Cerebellar nuclear complex (tissue), 1 donor: ENCODE measurements at places on chromosomes 3 and 15.

- no peak for DNase-seq
Observed at GRCh38 chr3:164417955-164418354, 660.3 kb downstream of the SI start.

DNA sequence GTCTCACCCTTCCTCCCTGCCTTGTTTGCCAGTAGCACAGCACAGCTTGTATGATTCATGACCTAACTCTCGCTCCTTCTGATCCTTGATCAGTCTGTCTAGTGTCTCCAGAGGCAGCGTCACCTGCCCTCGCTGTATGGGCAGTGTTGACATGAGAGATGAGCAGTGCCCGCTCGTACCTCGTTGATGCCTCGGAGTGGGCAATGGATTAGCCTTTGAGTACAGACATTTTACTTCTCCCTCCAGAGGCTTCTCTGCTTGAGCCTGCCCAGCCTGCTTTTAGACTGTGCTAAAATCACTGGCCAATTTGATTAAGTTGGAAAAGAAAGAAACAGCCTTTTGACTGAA, 569.0 kb downstream of the NTRK3 start:
- no peak for DNase-seq

- no peak for DNase-seq
Observed at GRCh38 chr15:57518779-57519405, 72.8 kb upstream of the MYZAP start.

DNA sequence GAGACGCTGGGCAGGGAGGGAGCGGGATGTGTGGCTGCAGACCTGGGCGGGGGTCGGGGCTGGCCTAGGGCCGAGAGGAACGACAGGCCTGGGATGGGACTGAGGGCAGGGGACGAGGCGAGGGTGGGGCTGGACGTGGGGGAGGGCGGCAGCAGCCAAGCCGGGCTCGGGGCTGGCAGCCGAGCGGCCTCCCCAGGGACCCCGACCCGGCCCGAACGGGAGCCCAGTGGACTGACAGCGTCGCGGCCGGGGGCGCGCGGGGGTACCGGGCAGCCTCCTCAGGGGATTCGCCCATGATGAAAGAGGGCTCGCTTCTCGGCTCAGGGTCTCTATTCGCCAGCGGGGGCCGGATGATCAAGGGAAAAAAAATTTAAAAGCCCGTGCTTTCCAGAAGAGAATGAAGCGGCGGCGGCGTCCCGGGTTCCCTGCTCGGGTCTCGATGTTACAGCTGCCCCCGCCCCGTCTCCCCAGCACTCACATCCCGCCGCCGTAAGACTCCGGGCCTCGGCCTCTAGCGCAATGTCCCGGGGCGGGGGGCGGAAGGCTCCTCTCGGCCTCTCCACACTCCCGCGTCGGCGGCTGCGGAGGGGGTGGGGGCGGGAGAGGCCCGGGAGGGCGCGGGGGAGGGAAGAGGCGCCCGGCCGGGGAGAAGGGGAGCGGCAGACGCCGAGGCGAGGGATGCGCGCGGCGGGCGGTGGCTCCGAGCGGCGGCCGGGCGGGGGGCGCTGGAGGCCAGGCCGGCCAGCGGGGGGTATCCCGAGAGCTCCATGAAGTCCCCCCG, 4.3 kb downstream of the PTH1R start:
- no peak for DNase-seq

DNA sequence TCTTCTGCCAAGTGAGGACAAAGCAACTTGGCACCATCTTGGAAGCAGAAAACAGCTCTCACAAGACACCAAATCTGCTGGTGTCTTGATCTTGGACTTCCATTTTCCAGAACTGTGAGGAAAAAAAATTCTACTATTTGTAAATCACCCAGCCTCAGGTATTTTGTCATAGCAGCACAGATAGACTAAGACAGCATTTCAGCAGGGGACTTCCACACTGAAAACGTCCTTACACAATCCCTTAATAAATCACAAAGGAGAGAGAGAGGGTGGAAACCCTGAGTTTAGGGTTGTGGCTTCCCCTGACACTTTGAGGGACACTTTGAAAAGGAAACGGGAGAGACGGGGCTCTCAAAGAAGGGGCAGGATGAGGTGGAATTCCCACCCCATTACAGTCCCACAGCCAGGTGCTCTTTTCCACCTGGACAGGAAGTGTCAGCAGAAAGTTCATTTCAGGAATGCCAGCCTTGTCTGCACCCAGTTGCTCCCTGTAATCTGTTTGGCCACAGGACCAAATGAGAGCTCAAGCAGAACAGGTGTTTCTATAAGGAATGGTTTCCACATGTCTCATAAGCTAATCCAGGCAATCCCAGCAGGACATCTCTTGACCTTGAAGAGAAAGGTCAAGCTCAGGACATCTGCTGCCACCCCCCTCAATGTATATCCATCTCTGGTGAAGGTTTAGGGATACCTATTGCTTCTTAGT, 51.3 kb downstream of the MYLK start:
- DNase-seq, result no peak

GRCh38 chr3:72113964-72114363, 329.0 kb upstream of the PROK2 start:
- no peak for DNase-seq

- no peak for DNase-seq
Observed at GRCh38 chr3:46558184-46559043, 7.7 kb downstream of the LRRC2 start.

DNA sequence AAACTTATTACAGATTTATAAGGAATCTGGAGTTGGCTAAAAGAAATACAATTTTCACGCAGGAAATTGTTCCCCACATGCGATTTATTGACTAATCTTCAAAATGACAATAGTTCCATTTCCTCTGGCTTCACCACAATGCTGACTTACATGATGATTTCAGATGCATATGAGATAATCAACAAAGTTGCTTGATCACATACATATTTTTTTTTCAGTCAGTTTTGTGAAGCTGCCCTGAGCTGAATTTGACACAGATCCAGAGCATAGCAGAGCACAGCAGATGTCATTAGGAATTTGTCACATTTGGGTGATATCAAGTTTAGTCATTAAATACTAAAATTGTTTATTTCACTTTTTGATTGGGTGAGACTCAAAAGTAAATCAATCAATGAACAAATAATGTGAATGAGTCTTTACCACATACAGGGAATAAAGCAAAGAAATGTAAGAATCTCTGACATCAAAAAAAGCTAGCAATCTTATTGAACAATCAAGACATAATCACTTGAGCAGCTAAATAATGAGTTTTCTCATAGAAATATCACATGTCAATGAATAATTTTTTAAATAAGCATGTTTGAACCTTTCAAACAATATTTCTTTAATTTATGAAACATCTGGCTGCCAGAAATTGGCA, 18.3 kb downstream of the CPB1 start:
- no peak for DNase-seq

DNA sequence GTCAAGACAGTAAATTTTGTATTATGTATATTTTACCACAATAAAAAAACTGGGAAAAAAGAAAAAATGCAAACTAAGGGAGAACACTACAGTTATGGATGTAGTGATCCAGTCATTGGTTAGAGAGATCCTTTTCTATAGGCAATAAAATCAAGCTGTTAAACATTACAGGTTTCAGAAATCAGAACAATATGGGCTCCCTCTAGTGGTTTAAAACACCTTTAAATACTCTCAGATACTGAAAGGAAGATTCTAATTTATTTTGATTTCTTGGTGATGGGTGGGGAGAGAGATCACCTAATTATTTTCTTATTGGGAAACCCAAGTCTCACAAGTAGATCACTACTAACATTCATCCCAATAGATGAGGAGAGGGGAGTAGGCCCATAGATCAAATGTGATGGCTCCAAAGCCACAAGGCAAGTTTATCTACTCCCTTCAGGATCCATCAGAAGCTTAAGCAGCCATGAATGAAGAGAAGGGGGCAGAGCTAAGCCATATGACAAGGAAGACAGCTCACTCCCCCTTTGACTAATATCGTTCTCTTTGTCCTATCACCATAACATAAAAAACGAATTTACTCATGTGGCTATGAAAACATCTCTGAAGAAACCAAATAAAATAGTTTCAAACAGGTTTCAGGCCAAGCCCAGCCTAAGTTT, 118.6 kb downstream of the ANO10 start:
- DNase-seq, result no peak

GRCh38 chr3:168087539-168087938, 8.2 kb downstream of the GOLIM4 start:
- no peak for DNase-seq

DNA sequence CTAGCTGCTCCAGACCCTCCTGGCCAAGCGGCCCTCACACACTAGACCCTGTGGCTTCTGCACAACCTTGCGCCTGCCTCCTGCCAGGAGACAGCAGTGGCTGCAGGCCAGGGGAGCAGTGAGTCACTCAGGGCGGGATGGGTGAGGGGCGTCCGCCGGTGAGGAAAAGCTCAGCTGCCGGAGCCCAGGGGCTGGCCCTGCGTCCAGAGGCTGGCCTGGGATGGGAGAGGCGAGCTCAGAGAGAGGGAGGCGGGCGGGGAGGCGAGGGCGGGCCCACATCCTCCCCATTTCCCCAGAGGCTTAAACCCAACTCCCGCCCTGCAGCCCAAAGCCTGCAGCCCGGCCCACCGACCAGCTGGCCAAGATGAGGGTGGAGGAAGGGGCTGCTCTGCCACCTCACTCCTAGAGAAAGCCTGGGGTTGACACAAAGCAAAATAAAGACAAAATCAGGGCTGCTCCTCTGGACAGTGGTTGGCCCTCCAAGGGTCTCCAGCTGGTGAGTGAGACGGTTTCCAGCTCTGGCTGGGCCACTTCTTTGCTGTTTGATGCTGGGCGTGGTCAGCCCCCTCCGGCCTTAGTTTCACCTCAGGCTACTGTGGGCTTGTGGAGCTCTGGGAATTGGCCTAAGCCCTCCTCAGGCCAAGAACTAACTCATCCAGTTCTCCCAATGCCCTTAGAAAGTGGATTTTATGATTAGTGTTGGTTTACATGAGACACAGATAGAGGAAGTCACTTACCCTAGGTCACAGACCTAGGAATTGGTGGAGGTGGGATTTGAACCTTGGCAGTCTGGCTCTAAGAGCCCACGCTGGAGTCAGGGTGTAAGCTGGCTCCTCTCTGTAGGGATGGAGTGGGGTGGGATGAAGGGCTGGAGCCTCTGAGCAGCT, 50.6 kb downstream of the IQSEC1 start:
- no peak for DNase-seq

DNA sequence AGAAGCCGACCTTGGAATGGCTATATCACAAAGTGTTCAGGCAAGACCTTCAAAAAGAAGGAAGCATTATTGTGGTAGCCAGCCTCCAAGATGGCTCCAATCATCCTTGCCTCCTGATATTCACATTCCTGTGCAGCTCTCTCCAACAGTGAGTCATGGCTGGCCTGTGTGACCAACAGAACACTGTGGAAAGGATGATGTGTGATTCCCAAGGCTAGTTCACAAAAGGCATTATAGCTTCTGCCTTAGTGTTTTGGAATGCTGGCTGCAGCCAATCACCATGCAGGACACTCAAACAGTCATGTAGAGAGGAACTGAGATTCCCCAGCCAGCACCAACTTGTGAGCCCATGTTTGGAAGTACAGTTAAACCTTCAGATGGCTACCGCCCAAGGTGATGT, 102.6 kb downstream of the EFL1 start:
- no peak for DNase-seq

GRCh38 chr3:72270072-72270681, 485.2 kb upstream of the PROK2 start:
- DNase-seq, result no peak

GRCh38 chr3:139267300-139268246, 76.2 kb upstream of the MRPS22 start:
- no peak for DNase-seq

DNA sequence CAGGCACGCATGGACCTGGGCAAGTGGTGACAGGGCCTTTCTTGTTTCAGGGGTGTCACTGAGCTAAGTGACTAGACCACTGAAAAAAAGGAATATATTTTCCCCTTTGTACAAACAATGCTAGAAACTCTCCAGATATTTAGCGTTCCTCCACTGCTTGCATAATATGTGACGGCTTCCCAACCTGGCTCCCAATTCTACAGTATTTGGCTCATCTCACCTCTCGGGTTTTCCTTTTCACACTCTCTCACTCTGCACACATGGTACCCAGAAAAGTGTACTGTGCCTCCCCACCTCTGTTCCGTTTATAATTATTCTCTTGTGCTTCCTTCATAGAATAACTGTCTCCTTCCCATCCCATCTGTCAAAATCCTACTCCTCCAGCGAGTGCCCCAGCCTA, 140.5 kb upstream of the KLHL25 start:
- DNase-seq, result no peak

DNA sequence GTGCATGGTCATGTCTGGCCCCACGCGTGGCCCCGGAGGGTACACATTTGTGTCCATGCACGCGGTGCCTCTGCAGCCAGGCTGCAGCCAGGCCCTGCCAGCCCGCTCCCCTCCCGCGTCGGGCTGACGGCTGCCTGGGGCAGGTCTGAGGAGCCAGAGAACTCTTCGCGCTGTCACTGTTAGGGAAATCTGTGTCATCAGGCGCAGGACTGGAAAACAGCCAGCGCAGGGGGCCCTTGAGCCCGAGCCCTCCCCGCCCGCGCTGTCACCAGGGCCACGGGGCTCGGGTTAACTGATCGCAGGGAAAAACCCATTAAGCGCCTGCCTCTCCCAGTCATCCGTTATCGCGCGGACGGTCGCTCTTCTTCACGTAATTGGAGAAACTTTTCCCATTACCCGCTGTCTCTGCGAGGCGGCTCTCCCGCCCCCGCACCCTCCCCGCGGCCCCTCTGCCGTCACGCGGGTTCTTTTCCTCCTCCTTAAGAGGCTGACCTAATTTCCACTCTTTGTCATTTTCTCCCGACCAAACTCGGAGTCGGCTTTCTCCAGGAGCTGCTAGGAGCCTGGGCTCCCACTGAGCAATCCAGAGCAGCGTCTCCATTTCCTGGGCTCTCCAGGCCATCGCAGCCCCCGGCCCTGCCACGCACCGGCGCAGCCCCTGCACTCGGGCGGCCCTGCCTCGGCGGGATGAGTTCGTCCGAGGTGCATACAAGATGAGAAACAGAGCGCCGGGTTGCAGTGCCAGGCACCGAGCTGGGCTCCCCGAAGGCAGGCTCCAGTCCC, 57.5 kb upstream of the PRR23E start:
- no peak for DNase-seq

DNA sequence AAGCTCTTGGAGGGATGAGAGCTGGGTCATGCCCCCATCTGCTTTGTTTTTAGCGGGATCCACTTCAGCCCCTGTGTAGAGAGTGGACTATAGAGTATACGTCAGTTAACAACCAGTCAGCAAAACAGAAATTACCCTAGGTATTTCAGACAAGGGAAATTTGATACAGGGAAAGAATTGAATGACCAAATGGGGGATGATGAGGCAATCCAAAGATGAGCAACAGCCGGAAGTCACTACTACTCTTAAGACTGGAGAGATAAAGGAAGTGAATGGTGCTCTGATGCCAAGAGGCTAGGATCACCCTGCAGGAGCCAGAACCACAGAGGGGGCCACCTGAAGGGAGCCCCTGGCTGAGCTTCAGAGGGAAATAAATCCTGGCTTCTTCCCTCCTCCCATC, 1.7 kb upstream of the GPR62 start:
- DNase-seq, result no peak

DNA sequence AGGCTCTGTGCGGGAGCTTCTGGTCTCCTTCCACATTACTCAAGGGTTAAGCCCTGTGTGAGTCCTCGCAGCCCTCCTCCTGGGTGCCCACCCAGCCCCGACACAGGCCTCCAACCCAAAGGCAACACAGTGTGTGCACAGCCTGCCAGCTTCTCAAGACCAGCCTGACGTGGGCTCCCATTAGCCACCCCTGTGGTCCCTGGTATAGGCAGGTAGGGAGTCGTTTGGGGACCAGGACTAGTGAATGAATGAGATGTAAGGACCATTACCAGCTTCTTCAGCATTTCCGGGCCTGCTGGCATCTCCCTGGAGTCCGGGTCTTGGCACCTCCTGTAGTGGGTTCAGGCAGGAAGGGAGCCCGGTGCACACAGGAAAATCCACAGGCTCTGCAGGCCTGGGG, 20.2 kb upstream of the PLXNA1 start:
- no peak for DNase-seq
